ENCODE measurements at places on chromosomes 6 and 20.

GRCh38 chr6:72689107-72689954 lies 67.5 kb downstream of the KCNQ5 start:
- no peak for DNase-seq

DNA sequence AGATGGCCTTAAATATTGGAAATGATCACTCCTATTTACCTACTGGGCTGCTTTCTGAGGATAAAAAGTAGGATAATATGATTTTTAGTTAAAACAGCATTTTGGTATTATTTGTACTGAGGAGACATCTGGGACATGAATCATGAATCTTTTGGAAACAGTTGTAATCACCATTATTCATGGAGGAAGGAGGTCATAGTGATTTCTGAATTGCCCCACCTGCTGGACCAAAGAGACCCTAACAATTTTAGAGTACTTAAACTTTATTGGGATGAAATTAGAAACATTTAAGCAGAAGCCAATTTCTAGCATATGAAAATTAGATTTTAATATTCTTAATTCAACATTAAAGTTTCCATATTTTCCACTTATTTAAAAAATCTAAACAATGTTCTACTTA lies 108.4 kb upstream of the SIM1 start:
- DNase-seq = no peak

GRCh38 chr6:158465257-158465656 lies 94.6 kb upstream of the TMEM181 start:
- DNase-seq = no peak

GRCh38 chr6:4582506-4583417 lies 193.4 kb upstream of the CDYL start:
- DNase-seq = no peak
